NCI-H1417 (cell line): ENCODE measurements at places on chromosomes 1 and 21.

GRCh38 chr1:25343872-25344271 is 5.7 kb downstream of the TMEM50A start:
- no peak for DNase-seq

DNA sequence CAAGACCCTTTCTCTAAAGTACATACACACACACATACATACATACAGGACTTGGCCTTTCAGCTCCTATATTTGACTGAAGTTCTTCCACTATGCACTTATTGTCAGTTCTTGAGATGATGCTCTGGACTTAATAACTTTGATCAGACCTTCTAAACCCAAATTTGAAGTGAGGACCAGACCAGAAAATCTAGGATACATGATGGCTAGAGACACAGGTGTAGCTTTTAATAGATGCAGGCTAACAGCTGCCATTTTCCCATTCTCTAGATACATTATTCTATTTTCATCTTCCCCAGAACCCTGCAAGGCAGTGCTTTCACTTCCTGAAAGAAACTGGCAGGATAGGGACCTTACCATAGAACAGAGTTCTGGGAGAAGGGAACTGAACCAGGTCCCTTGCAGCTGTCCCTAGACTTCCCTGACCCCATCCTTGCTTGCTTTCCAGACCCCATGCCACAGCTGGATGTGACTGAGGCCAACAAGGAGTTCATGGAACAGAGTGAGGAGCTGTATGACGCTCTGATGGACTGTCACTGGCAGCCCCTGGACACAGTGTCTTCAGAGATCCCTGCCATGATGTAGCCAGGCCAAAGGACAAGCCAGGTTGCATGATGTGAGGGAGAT is 14.9 kb upstream of the RAB42 start:
- no peak for DNase-seq

- no peak for DNase-seq
Measured at GRCh38 chr21:29546071-29546470, 247.3 kb downstream of the BACH1 start.

GRCh38 chr1:229221106-229222019 is 49.5 kb upstream of the RAB4A start:
- DNase-seq: peak; percentile 98

DNA sequence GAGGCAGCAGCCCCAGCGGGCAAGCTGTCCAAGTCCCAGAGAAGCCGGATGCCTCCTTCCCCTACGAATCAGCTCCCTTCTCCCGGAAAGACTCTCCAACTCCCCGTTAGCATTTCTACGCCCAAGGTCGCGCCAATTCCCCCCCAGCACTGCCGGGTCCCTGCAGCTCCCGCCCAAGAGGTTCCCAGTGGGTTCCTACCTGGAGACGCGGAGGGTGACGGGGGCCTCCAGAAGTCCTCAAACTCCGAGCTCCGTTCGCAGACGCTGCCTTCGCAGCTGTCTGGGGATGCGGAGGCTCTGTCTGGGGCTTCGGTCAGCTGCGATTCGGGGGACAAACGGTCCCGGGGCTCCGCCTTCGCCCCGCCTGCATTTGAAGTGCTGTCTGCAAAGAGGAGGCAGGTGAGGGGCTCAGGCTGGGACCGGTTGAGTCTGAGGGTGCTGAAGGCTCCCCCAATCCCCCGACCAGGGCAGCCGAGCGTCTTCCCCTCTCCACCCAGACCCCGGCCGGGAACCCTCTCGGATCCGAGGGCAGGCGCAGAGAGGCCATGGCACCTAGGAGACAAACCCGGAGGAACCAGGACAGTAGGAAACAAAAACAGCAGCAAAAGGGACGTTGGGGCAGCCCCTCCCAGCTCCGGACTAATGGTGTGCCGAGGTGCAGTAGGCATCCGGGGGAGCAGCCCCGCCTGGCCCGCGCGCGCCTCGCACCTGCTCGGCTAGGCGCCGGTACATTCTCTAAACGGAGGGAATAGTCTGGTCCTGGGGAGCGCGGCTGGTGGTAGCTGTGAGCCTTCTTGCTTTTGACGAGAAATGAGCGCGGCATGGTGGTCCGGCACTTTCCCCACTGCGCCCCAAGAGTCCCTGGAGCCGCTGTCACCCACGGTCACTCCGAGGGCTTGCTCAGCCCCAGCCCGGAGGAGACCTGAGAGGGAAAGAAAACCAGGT is 3.8 kb downstream of the GFI1 start:
- DNase-seq: peak; percentile 1

GRCh38 chr1:17372955-17373354 is 959 bp downstream of the PADI6 start:
- DNase-seq: no peak

DNA sequence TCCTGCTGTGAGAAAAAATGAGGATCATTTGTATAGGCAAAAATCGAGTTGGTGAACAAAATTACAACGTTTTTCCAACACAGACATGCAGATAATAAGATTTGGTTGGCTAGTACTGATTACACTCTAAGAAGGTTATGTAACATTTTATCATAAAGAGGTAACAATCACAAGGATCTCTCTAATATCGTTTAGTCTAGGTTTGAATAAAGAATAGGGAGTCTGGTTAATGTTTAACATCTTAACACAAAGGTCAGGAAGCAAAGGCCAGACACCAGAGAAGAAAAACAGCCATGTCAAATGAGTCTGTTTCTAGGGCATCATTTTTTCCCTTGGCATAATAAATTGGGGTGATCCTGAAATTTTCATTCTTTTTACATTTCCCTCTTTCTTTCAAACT is 207.4 kb upstream of the CHRM3 start:
- DNase-seq: no peak

DNA sequence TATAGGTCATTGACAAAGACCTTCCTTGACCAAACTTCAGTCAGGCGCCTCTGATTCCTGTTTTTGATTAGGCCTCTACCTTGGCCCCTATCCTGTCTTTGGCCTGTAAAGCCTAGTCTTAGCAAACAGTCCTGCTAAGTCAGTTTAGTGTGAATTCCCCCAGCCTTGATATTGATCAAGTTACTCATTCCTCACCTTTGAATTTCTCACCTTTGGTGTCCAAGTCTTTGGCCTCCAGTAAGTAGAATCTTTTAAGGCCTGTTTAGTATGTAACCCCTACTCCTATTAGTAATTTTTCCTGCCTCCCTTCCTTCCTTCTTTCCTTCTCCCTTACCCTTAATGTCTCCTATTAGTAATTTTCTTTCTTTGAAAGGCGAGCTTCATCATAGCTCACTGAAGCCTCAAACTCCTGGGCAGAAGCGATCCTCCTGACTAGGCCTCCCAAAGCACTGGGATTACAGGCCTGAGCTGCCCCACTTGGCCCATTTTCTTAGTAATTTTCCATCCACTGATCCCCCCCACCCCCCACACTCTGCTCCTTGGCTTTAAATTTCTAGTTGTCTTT is 13.0 kb upstream of the ZNF692 start:
- no peak for DNase-seq

DNA sequence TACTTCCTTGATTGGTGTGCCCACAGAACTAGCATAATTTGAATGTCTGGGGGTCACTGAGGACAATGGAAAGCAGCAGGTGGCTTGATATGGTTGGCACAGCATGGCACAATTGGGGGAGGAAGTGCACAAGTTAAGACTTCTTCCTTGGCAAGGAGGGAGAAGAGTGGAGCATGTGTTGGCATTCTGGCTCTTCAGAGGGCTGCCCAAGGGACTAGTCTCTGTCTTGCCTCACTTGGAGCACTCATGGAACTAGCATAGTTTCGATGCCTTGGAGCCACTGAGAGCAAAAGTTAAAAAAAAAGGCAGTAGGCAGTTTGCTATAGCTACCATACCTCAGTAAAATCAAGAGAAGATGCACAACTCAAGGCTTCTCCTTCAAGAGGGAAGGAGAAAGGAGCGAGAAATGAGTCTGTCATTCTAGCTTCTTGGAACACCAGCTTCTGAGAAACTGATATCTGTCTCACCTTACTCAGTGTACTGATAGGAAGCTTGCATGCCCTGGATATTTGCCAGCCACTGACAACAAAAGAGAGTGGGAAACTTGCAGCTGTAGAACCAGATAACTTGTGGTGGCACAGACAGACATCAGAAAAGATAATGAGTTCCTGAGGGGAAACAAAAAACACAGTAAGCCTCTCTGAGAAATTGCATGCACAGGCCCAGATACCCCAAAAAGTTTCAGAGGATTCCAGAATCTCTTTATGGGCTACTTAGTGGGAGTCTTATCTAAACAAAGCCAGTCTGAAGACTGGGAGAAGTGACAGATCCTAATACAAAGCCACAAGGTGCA is 207.5 kb upstream of the SAMSN1 start:
- no peak for DNase-seq

GRCh38 chr1:192477630-192478029 is 97.9 kb upstream of the RGS1 start:
- no peak for DNase-seq

DNA sequence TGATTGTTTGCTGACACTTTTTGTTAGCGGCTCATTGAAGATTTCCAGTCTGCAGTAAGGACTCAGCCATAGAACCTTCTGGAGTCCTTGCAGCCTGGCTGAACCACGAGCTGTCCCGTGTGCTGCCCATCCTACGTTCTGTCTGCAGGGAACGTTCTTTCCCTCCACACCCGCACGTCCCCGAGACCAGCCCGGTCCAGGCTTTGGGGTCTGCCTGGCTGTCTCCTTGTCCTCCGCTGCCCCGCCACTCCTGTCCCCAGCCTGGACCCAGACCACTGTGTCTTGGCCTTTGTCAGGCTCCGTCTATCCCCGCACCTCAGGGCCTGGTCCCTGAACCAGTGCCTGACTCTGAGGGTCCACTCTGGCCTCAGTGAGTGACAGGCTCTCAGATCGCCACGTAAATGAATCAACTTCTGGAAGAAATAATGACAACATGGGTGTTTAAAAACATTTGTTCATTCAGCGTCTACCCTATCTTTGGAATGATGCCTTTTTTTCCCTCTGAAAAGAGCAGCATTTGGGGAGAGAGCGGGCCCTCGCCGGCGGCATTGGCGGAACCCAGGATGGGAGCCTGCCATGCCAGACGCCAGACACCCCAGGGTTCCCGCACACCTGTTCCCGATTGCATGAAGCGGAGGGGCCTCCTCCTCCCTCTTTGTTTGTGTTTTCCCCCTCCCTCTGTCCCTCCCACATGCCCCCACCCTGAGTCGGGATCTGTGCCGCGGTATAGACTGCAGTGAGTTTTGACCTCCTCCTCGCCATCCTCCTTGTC is 43.9 kb upstream of the C1orf174 start:
- DNase-seq: no peak

- DNase-seq: no peak
Measured at GRCh38 chr1:9180111-9180819, 51.4 kb upstream of the GPR157 start.

DNA sequence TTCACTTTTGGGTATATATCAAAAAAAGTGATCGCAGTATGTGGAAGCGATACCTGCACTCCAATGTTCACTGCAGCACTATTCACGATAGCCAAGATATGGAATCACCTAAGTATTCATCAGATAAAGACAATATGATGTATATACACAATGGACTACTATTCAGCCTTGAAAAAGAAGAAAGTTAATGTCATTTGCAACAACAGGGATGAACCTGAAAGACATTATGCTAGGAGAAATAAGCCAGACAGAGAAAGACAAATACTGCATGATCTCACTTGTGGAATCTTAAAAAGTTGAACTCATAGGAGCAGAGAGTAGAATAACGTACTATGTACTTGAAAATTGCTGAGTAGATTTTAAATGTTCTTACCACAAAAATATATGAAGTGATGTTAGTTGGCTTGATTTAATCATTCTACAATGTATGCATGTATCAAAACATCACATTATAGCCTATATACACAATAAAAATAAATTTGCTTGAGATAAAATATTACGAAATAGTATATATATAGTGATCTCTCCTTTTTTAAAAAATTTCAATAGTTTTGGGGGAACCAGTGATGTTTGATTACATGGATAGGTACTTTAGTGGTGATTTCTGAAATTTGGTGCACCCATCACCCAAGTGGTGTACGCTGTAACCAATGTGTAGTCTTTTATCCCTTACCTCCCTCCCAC is 56.0 kb downstream of the DTL start:
- DNase-seq: no peak

- DNase-seq: no peak
Measured at GRCh38 chr1:14755518-14756252, 157.2 kb downstream of the KAZN start.

GRCh38 chr1:201351617-201352016 is 25.9 kb downstream of the TNNT2 start:
- no peak for DNase-seq

DNA sequence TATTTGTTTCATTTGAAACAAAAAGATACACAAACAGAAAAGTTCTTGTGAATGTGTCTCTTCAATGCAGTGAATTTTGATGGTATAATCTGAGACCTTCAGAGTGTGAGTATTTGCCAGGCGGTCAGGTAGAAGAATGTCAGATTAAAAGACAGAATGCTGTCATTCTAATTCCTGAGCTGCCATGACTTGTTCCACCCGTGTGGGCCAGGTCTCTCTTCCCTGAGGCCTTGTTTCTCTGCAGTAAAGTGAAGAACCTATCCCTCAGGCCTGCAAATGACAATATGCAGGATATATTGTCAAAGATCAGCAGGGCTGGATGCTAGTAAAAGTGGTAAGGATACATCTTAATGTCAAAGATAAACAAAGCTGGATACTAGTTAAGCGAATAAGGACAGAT is 111.4 kb downstream of the ZP4 start:
- DNase-seq: no peak

DNA sequence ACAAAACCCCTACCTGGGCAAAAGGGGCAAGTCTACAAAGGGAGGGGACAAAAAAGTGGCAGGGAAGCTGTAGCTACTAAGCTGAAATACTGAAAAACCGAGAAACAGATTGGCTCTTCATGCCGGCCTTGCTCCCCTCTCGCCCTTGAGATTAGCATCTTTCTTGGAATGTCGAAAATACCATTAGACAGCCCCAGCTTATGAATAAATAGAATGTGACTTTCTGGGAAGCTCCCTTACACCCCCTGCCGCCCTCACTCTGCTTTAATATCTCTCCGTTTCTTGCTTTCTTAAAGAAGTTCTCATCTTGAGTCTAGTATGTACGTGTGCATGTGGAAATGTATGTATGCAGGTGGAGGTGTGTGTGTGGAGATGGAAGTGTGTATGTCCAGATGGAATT is 14.1 kb downstream of the TRAF3IP3 start:
- DNase-seq: no peak

- DNase-seq: no peak
Measured at GRCh38 chr21:45026826-45027225, 47.6 kb upstream of the ADARB1 start.

GRCh38 chr1:50986653-50987052 is 16.6 kb downstream of the CDKN2C start:
- no peak for DNase-seq

GRCh38 chr21:18249672-18250071 is 5.0 kb downstream of the CHODL start:
- no peak for DNase-seq

DNA sequence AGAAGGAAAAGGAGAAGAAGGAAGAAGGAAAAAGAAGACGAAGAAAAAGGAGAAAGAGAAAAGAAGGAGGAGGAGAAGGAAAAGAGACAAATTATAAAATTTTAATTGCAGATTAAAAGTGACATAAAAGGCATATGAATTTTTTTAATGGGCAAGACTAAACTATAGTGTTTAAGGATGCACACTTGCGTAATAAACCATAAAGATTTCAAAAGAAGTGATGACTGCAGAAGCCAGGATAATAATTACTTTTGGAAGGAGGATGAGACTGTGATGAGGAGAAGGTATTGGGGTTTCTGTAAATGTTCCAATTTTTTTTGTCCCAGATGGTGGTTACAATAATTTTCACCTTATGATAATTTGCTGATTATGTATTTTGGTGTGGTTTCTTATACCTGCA is 243.1 kb upstream of the PKN2 start:
- DNase-seq: no peak

GRCh38 chr1:180981596-180982387 is 40.9 kb downstream of the STX6 start:
- no peak for DNase-seq

- no peak for DNase-seq
Measured at GRCh38 chr1:81433676-81434075, 367.1 kb upstream of the ADGRL2 start.
